ENCODE measurements at places on chromosomes 7 and 10. TPM values are rescaled to one million over a fixed set of nuclear protein-coding genes. Genes with fewer than 3 reads are reported as not detected.

Gene GRB10
- total RNA-seq: 28.8 TPM

Gene VSTM4
- 9.1 TPM for total RNA-seq

Gene ZNF485
- total RNA-seq: 1.7 TPM

Gene FAM200A
- total RNA-seq: 5.5 TPM

Gene PDE6C
- not detected for total RNA-seq

Gene CAMK2B
- 0.09 TPM for total RNA-seq

Gene ZNF425
- total RNA-seq: 5.8 TPM

Gene CYREN
- total RNA-seq: 43.8 TPM

Gene OGDHL
- 0.14 TPM for total RNA-seq

Gene FRAT1
- 2.4 TPM for total RNA-seq

Gene SPDYE9
- total RNA-seq: not detected

Gene SPDYE5
- total RNA-seq: not detected

Gene ELN
- 4.2 TPM for total RNA-seq

All from smooth muscle cell of bladder (primary cell).